ENCODE measurements at places on chromosomes 2 and 18.
A peak's percentile ranks its signal among the peaks of the same experiment; 100 is the strongest.

GRCh38 chr2:30022444-30023071 is 101.2 kb upstream of the ALK start:
- no peak for DNase-seq

- DNase-seq, result no peak
Measured at GRCh38 chr18:74256190-74256589, 35.6 kb downstream of the CYB5A start.

GRCh38 chr2:58054264-58054663 is 7.7 kb downstream of the VRK2 start:
- DNase-seq, result no peak

GRCh38 chr2:107266555-107266954 is 380.6 kb upstream of the ST6GAL2 start:
- no peak for DNase-seq

GRCh38 chr18:22844190-22844589 is 88.9 kb upstream of the RBBP8 start:
- DNase-seq, result no peak

- DNase-seq, result no peak
Measured at GRCh38 chr2:106269591-106270291, 75.6 kb upstream of the UXS1 start.

DNA sequence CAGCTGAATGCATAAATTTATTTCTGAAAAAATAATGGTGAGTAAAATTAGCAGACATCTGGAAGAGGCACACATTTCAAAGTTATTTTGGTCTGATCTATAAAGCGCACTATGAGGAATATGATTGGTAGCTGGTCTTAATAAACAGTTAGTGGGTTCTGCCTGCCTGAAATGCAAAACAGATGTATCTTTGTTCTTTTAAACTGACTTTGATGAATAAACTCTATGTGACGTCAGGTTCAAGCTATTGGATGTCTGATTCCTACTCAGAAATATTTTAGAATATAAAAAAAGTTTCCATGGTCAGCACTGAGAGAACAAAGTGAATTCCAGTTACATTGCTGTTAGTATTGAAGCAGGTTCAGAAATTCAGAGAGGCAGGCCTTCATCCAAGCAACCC is 136.4 kb downstream of the TPGS2 start:
- DNase-seq, result no peak

GRCh38 chr2:11013196-11013595 is 101.5 kb downstream of the KCNF1 start:
- DNase-seq, result no peak

- peak; percentile 26 for DNase-seq
Measured at GRCh38 chr2:143452817-143453451, 323.7 kb downstream of the ARHGAP15 start.

DNA sequence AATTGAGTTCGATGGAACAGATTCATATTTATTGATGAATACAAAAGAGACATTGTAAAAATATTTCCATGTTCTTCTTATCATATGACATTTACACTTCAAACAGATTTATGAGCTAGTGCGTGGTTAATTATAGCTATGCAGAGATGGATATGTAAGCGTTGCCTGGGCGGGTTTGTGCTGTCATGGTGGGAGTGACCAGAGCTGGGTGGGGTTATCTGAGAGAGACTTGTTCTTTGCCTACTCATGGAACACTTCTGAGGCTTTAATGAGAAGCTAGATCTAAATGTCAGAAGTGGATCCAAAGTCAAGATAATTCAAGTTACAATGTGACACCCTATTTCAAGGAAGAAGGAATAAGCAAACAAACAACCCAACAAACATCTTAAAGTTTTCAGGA is 162.3 kb upstream of the ZEB2 start:
- DNase-seq, result no peak

DNA sequence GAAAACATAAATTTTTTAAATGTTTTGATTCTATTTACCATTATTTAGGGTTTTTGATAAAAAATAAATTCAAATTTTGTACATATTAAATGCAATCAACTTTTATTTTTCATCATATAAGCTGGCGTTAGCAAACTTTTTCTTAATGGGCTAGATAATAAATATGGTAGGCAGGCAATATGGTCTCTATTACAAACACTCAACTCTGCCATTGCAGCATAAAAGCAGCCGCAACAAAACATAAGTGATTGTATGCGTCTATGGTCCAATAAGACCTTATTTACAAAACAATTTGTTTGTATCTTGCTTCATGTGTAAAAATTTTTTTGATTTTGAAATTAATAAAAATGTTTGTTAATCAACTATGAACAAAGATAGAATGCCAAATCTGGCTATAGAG is 116.8 kb upstream of the GLI2 start:
- no peak for DNase-seq

Measured in T-helper 9 cell (primary cell).